ENCODE measurements at places on chromosomes 2 and 18.

DNA sequence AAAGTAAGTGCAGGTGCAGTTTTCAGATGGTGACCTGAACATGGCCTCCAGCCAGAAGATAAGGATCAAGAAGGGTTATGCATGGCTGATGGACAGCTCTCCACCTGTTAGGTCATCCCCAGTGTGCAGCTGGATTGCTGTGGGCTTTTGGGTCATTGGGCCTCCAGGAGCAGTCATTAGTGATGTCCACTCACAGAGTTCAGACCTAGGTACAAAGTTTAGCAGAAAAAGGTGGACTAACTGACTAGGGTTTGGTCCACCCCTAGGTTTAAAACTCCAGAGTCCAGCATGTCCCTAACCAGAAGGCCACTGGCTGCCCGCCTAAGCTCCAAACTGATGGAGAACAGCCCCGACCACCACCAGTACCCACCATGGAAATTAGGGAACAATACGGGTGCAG is 18.3 kb upstream of the SULT1C2 start:
- DNase-seq: no peak

DNA sequence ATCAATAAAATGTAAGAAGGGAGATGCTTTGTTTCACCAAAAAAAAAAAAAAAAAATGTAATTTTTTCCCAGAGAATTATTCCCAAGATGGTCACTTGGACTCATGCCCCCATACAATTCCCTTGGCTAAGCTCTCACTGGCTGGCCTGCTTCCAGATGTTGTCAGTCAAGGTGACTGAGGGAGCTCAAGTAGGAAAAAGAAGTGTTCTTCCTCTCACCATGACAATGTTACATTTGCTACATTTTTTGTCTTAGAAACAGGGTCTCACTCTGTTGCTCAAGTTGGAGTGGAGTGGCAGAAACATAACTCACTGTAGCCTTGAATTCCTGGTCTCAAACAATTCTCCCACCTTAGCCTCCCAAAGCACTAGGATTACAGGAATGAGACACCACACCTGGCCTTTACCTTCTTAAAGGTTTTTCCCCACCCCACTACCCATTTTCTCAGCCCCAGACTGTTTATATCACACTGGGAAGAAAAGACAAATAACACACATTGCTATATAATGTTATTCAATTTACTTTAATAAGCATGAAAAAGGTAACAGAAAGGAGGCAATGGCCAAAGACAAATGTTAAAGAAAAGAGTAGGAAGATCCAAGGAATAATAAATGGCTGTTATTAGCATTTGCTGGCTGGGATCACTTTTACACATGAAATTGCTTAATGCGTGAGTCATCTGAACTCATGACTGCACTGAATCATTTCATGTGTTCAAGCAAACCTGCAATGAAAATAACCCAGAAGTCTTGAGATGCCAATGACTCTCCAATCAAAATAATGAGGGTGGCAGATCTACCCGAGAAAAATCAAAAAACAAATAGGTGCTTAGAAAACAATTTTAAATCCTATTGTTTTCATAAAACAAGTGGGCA is 45.2 kb downstream of the ACVR1 start:
- no peak for DNase-seq

- DNase-seq: no peak
These were observed 120.1 kb downstream of the MMADHC start for GRCh38 chr2:149467436-149467835.

GRCh38 chr2:182187130-182187529 is 201.5 kb downstream of the PPP1R1C start:
- DNase-seq: no peak

- no peak for DNase-seq
These were observed 41.6 kb downstream of the ANKRD44 start for GRCh38 chr2:197268786-197269584.

All from activated naive CD4-positive, alpha-beta T cell treated with anti-CD3 and anti-CD28 coated beads, Interleukin-2, amount 50 U/mL, for 16 hours (primary cell).